ENCODE measurements at places on chromosomes 2 and 18.

DNA sequence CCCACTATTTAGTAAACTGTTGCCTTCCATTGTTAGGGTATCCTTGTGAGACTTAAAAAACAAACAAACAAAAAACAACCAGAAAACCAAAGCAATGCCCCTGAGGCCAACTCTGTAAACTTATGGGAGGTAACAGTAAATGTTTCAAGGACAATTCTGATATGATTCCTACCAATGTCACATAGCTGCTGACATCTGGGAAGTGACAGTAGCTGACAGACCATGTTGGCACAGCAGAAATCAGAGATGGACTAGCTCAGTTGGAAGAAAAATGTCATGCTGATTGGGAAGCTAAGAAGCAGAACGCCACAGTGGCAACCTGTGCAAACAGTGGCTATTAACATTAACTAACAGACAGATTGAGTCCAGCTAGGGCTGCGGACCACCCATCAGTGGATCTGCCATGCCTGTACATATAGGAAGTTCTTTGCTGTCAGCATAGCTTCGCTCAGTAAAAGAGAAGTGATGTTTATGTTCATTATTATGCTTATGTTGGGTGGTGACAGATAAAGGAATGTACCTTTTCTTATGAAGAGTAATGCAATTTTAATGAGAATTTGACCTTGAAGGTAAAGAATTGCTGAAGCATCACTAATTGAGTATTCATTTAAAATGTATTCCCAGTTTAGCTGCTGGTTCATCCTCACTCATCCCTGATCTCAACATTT, 180.6 kb downstream of the PARD3B start:
- no peak for DNase-seq

DNA sequence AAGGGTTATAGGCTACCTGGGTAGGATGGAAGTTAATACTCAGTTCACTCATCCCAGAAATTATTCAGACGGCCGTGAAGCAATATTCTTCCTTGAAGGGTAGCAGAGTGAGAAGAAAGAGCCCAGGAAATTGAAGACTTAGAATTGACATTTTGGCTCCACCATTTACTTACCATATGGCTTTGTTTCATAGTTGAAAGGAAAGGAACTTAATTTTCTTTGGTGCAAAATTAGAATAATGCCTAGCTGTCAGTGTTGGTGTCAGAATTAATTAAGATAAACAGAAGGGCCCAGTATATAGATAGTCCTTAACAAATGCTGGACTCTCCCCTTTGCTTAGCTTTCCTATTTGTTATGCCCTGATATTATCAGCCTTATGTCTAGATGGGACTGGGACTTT, 263.2 kb downstream of the KCNJ3 start:
- no peak for DNase-seq

- DNase-seq = no peak
Measured at GRCh38 chr2:8433390-8433789, 248.5 kb upstream of the ID2 start.

DNA sequence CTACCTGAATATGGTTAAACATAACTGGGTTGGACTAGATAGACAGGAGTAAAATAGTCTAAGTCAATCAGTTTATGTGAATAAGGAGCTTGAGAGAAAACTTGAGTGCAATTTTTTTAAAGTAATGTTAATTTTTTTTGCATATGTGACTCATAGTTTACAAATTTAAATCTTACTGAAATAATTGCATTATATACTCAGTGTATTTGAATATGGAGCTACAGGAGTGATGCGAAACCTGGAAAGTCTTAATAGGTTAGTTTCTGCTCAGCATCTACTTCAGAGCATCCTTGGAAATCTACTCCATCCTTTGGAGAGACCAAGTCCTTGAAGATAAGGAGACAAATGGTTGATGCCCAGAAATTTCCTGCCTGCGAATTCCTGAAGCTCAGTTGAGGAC, 318.8 kb upstream of the NXPH2 start:
- no peak for DNase-seq

DNA sequence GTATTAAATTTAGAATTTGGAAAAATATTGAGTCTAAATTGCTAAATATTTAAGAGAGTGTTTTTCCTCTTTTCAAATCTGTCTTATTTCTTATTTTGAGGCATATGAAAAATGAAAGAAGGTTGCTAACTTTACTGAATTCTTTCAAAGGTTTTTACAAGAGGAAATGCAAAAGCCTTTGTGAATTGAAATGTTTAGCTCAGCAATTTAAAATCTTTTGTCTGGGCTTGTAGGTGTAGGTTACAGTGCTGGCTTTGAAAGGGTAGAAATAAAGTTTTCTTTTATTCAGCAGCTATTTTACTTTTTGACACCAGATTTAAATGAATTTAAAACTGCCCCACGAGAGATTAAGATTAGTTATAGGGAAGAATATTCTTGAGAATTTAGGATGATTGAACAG, 192.0 kb downstream of the CDH7 start:
- no peak for DNase-seq

DNA sequence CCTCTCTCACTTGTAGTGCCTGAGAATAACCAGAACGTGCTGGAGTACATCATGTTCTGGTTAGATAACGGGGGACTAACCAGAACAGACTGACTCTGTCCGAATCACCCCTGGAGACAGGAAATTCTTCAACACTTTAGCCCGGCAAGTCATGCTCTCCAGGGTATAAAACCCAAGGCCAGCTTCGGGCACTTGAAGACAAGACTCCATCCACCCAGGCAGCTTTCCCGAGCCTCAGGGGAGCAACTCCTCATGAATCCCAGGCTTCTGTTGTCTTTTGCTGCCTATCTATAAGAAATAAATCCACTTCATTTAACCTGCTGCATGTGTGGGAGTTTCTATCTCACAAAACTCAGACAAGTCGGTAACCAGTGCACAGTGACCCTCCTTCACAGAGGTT, 99.6 kb downstream of the KCNF1 start:
- no peak for DNase-seq

DNA sequence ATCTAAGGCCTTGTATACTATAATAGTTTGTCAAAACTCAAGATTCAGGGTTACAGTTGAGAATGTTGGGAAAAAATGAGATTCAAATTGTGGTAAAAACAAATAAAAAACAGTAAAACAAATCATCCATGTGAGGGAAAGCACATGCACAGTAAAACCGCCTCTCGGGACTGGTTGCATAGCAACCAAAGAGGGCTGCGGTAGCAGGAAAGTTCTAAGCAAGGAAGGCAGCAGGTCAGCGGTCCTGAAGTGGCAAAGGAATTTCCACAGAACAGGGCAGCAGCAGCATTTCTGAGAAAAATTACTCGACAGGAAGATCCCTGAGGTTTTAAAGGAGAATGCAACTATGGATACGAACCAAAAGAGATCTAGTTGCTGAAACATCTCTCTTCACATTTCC, 93.7 kb downstream of the DYNAP start:
- no peak for DNase-seq

GRCh38 chr2:38682008-38682575, 16.2 kb downstream of the GALM start:
- DNase-seq = no peak

- no peak for DNase-seq
Measured at GRCh38 chr2:118669654-118670053, 177.8 kb downstream of the EN1 start.

DNA sequence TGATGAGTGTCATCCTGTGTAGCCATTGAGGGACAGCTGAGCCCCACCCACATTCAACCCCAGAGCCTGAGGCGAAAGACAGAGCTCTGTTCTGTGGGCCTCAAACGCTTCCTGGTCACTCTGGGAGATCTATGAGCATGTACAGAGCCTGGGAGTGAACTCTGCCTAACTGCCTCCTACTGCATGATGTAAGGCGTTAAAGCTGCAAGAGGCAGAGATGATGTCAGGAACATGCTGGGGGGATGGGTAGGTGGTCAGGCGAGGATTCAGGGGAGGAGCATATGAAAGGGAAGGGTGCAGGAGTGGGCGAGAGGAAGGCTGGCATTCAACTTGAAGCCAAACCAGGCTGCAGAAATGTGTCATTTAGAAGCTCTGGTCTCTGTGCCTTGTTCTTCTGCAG, 181.0 kb downstream of the TFCP2L1 start:
- DNase-seq = no peak

- DNase-seq = no peak
Measured at GRCh38 chr2:158507679-158508078, 50.9 kb downstream of the PKP4 start.

GRCh38 chr2:190069936-190070696, 7.6 kb upstream of the MSTN start:
- DNase-seq = peak; percentile 52

DNA sequence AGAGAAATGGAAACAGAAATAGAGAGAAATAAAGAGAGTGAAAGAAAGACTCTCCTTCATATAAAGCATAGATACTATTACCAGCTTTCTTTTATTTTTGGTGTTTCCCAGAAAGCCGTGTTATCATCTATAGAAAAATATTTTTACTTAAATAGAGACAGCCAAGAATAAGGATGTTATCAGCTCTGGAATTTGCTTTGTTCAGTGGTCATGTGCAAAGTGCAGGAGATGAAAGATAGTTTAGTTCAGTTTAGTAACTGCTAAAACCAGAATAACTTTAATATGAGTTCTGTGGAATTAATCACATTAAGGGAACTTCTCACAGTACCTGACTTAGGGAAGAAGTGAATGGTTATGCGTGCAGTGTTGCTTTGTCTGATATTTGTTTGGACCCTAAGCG, 140.4 kb downstream of the CALCRL start:
- no peak for DNase-seq

- no peak for DNase-seq
Measured at GRCh38 chr18:35390951-35391700, 14.0 kb upstream of the ZNF396 start.

- no peak for DNase-seq
Measured at GRCh38 chr2:43030551-43031307, 195.7 kb downstream of the ZFP36L2 start.

DNA sequence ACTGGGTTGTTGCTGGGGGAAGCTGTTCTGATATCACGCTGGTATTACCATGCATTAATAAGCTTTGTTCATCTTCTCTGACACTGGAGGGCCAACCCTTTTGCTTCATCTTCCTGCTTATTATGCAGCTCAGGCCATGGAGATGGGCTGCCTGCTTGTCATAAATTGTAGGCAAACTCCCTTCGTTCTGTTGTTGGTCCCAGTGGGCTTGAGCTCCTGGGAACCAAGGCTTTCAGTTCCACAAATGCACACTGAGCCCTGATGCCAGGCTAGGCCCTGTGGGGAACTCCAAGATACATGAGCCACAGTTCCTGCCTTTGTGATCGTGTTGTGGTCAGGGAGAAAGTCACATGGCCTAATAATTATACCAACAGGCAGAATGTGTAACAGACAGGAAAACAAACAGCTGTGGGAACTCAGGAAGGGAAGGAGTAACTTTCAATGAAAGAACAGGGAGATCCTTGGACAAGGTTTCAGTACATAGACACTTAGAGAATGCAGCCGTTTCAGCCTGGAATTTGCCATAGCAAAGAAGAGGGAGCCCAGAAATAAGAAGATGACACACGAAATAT, 49.0 kb upstream of the BCL2L11 start:
- peak; percentile 39 for DNase-seq

DNA sequence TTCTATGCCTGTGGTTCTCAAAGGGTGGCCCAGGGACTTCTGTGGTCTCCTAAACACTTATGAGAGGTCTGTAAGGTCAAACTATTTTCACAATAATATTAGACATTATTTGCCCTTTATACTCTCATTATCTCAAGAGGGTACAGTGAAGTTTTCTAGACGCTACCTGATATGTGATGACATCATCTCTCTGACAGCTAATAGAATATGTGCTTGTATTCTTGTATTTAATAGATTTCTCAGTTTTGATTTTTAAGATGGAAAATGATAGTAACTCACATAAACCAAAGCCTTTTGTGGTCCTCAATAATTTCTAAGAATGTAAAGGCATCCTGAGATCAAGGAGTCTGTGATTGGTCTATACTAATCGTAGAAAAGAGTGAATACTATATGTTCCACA, 265.1 kb downstream of the ZNF521 start:
- no peak for DNase-seq

DNA sequence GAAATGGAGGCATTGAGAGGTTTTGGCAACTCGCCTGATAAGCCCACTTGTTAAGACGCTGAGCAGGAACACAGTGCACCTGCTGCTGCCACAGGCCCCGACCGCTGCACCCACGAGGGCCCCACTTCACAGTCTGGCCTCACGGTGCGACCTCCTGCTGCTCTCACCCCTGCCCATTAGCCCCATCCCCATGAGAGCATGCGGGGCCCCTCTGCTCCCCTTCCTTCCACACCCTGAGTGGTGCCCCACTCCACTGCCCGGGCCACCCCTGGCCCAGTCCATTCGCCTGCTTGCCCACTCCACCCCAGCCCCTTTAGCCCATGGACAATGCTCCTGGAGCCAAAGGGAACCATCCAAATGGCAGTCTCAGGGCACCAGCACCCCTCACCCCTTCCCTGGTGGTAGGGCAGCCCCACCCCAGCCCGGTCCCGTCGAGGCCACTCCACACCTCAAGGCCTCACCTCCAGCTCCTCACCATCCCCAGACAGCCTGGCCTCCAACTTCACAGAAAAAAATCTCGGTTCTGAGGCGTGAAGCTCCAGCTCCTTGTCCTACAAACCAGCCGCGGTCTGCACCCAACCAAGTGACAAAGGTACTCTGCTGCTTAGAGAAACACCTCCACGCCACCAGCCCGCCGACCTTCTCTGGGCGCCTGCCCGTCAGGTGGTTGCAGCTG, 6.7 kb upstream of the GPR55 start:
- DNase-seq = no peak

GRCh38 chr2:28994074-28994473, 13.0 kb downstream of the TOGARAM2 start:
- DNase-seq = no peak

DNA sequence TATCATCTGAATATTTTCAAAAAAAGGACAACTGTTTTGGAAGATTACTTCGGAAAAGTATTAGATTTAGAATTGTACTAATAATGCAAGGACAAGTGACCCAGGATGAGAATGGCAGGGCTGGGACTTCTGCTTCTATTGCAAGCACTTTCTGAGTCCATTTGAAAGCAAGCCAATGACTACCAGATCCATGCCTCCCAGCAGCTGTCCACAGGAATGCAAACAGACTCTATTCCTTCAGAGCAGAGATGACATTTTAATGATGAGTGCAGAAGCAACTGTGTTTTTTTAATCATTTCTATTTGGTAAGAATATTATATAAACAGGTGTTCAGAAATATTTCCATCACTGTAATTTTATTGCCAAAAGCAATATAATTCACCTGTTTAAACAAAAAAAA, 456.7 kb downstream of the SOX11 start:
- no peak for DNase-seq

- no peak for DNase-seq
Measured at GRCh38 chr2:143877056-143877455, 642.9 kb downstream of the ZEB2 start.

DNA sequence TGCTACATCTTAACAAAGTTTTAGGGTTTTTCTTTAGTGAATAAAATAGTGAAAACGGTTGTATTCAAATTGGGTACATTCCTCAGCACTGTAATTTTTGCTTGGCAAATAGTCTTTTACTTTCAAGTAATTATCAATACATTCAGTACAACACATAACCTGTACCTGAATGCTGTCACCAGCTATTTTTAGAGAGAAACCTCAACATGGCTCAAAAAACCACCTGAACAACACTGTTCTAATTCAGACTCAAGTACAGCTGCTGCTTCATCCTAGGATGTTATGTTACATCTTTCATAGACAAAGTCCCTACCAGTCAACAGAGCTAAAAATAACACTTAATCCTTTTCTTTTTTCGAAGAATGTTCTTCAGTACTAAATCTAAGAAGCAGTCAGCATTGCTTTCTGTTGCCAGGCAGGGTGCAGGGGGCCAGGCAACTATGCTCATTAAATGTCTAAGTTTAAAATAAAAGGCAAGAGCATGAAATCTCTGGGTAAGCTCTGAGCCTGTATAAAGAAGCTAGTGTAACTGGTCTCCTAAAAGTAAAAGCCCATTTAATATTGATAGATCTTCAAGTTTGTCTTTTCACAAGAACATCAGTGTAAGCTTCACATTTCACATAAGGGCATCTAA, 20.5 kb downstream of the PDIA6 start:
- DNase-seq = no peak
